ELF-1 (cell line): ENCODE measurements at places on chromosomes 5 and 9.

DNA sequence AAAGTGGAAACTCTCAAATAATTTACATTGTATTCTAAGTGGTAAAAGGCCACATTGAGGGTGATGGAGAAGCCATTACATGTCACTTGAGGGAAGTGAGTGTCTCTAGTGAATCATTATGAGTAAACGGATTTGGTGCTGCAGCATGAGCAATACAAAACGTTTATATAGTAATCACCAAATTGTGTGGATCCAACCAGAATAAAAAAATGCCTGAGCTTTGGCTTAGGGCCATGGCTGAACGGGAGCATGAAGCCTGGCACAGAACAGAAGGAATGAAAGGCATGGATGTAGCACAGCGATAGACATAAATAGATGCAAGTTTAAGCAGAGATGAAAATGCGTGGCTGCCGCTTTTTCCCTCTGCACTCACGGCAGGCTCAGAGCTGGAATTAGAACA is 58.3 kb downstream of the PTTG1 start:
- DNase-seq = no peak

GRCh38 chr9:91783876-91784672 is 166.0 kb downstream of the ROR2 start:
- DNase-seq = no peak

- peak; percentile 71 for DNase-seq
Measured at GRCh38 chr9:120261419-120261818, 318.5 kb downstream of the CDK5RAP2 start.

DNA sequence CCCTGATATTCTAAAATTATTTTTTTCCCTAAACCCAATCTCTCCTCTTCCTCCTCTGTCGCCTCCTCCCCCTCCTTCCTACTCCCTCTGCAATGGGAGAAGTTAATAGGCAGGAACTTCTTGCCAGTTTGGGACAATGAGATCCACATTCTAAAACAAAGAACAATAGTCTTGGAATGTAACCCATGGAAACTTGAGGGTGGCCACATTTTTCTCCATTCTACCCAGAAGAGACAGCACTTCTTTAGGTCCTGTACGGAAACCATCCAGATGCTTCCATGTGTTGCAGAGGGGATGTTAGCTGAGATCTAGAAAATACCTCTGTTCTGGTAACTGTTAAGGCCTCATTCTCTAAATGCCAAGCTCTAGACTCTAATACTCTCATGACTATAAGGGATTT is 10.0 kb downstream of the SPARC start:
- DNase-seq = no peak

DNA sequence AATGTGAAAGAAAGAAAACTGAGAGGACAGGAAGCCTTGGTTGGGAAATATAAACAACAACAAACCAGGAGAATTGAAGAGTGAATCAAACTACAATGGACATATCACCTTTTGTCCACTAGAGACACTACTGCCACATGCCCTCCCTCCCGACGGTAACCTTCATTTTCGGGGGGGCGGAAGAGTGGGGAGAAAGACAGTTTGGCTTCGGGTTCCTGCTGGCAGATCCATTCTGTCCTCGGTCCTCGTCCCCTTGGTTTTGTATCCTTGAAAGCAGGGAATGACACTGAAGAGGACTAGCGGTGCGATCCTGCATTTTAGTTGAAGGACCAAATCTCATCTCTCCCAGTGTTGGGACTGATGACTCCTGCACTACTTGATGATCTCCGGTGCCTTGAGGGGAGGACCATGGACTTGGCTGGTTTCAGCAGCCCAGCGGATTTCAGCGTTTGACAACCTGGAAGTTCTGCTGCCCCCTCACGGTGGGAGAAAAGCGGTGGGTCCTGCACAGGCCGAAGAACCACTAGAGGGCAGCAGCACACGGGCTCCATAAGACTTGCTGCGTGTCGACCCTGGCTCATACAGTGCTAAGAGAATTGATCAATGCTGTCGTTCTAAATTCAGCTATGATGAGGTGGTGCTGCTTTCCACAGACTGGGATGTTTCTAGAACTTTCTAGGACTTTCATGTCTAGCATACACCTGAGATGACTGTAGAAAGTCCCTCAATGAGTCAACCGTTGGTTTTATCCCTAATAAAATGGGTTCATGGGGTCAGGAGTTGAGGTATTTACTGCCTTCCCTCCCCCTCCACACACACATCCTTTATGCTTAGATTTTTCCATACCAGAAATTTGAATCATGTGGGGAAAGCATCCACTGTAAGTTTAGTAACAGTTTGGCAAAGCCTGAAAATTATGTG is 15.1 kb upstream of the ZNF131 start:
- DNase-seq = peak; percentile 98

DNA sequence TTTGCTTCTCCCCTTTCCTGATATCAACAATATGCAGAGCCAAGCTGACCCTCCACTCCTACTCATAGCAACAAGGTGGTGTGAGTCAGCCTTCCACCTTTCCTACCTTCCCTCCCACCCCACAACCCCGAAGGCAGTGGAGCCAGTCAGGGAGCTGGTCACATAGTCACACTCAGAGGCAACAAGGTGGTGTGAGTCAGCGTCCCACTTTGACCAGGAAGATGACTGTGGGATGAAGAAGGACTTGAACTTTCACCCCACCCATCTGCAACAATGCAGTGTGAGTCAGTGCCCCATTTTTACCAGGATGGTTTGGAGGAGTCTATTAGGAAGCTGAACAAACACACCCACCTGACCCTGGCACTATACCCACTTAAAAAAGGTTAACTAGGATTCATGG is 30.1 kb upstream of the ZNF782 start:
- no peak for DNase-seq

DNA sequence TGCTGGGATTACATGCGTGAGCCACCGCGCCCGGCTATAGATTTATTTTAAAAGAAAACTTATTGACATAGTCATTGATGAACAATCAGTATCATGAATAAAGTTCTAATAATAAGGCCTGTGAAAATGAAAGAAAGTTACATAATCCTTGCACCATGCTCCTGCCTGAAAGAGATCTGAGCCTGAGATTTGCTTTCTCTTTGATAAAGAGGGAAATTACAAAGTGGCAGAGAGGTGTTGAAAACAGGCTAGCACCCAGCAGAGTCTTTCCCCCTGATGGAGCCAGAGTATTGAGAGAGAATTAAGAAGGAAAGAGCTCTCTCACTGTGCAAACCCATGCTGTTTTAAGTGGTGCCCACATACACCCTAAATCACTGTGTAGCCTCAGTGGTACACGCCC is 37.2 kb downstream of the SLC6A7 start:
- no peak for DNase-seq
